NCI-H2081 (cell line): ENCODE measurements at places on chromosomes 11 and 22.
A peak's percentile ranks its signal among the peaks of the same experiment; 100 is the strongest.

DNA sequence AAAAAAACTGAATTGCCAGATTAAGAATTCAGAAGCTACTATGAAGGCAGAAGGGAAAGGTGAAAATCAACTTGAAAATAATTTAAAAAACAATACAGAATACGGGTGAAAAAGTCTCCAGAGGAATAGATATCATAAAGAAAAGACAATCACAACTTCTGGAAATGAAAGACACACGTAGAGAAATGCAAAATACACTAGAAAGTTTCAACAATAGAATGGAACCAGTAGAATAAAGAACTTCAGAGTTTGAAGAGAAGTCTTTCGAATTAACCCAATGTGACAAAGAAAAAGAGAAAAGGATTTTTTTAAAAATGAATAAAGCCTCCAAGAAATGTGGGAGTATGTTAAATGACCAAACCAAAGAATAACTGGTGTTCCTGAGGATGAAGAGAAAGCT is 263.8 kb upstream of the FAT3 start:
- no peak for DNase-seq

DNA sequence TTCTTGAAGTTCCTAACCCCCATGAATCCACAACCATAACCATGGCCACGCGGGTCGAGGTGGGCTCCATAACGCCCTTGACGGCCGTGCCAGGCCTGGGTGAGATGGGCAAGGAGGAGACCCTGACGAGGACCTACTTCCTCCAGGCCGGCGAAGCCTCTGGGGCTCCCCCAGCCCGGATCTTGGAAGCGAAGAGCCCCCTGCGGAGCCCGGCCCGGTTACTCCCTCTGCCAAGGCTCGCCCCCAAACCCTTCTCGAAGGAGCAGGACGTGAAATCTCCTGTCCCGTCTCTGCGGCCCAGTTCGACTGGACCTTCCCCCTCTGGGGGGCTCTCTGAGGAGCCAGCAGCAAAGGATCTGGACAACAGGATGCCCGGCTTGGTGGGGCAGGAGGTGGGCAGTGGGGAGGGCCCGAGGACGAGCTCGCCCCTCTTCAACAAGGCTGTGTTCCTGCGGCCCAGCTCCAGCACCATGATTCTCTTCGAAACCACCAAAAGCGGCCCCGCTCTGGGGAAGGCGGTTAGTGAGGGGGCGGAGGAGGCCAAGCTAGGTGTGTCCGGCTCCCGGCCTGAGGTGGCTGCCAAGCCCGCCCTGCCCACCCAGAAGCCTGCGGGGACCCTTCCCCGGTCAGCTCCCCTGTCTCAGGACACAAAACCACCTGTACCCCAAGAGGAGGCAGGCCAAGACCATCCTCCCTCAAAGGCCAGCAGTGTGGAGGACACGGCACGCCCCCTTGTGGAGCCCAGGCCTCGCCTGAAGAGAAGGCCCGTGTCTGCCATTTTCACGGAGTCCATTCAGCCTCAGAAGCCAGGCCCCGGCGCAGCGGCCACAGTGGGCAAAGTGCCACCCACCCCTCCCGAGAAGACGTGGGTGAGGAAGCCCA is 75.7 kb downstream of the KIAA1671 start:
- DNase-seq = no peak

GRCh38 chr11:57054817-57055216 is 66.1 kb downstream of the OR5AK2 start:
- no peak for DNase-seq

DNA sequence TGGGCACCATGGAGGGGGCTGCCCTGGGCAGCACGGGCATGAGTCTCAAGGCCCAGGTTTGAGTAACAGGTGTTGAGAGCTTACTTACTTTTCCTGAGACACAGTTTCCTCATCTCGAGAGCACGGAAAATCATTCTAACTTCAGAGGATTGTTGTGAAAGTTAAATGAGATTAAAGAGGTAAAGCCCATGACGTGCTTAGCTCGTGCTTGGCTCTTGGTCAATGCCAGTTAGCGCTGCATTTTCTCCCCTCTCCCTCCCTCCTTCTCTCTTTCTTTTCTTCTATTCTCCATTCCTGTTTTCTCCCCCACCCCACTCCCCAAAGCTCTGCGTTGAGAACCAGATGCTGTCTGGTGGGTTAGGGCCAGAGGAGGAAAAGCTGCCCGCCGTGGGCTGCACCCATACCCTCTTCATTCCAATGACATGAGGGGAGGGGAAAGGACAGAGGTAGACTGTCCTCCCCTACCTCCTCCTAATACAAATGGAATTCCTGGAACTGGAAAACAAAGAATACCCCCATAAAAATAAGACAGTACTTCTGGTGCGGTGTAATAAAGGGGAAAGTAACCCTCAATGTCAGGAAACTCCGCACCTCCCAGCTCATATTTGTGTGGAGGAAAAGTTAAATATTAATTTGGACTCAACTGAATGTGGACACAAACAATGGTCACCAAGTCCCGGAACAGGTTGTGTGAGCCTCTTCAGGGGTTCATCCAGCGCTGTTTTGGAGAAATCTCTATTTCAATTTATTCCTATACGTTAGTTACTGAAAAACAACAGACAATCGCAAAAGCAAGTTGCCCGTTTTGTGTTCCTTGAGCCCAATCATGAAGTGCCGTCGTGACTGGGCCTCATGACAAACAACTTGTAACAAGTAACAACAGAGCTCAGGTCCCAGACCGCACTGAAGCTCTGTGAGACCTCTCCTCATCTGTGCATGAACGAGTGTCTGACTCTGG is 54.8 kb upstream of the B3GAT1 start:
- DNase-seq = no peak

- no peak for DNase-seq
Observed at GRCh38 chr11:16797776-16798175, 59.3 kb downstream of the C11orf58 start.

GRCh38 chr11:121225382-121225781 is 67.2 kb upstream of the SC5D start:
- DNase-seq = no peak

DNA sequence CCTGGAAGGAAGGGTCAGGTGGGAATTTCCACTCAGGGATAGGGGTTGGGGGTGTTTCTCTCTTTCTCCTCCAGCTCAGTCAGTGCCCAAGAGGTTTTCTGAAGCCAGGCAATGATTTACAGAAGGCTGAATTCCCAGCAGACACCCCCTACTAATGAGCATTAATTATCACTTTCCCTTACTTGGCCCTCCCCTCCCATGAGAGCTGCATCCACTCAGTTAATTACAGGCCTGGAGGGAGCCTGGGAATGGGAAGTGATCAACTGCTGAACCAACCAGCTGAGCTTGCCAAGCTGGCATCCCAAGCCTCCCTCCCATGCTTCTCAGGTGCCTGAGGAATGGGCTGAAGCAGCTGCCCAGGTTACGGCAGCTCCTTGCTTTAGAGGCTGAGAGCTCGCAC is 992 bp downstream of the LGALS12 start:
- DNase-seq = peak; percentile 12

GRCh38 chr11:40294349-40294735 is 1165.1 kb downstream of the LRRC4C start:
- no peak for DNase-seq

GRCh38 chr22:35502836-35503235 is 37.8 kb upstream of the RASD2 start:
- DNase-seq = no peak

GRCh38 chr11:75402002-75402773 is 2.9 kb downstream of the RPS3 start:
- DNase-seq = no peak

- no peak for DNase-seq
Observed at GRCh38 chr22:45776313-45776585, 104.6 kb downstream of the ATXN10 start.

- no peak for DNase-seq
Observed at GRCh38 chr11:68306636-68307035, 5.8 kb upstream of the LRP5 start.

DNA sequence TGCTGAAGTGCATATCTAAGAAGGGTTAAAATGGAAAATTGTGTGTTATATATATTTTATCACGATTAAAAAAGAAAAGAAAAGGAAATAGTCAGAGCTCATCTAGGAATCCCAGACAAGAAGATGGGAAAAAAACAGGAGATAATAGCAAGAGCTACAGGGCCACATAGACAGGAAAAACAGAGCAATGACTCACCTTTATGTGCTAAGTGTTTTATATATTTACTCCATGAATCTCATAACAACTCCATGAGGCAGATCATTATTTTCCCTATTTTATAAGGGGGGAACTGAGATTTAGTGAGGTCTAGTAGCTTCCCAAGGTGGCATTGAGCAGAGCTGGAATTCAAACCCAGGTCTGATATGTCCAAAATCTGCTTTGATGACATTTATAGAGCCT is 18.1 kb upstream of the ELF5 start:
- DNase-seq = no peak

DNA sequence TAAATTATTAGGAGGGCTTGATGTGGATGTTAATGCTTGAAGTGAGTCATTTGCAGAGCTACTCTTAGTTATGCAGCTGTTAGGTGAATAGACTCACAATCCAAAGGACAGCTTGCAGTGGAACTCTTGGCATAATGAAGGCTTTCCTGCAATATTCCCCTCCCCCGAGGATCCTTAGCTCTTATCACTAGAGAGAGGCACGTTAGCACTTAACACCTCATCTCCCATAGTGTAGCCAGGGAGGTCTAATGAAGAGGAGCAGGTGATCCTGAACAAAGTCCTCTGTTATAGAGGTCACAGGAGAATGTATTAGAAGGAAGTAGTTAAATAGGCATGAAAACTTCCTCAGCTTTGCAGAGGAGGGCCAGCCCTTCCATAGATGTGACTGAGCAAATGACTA is 919.2 kb upstream of the FAT3 start:
- DNase-seq = no peak

GRCh38 chr11:124090996-124091395 is 24.3 kb upstream of the VWA5A start:
- no peak for DNase-seq

DNA sequence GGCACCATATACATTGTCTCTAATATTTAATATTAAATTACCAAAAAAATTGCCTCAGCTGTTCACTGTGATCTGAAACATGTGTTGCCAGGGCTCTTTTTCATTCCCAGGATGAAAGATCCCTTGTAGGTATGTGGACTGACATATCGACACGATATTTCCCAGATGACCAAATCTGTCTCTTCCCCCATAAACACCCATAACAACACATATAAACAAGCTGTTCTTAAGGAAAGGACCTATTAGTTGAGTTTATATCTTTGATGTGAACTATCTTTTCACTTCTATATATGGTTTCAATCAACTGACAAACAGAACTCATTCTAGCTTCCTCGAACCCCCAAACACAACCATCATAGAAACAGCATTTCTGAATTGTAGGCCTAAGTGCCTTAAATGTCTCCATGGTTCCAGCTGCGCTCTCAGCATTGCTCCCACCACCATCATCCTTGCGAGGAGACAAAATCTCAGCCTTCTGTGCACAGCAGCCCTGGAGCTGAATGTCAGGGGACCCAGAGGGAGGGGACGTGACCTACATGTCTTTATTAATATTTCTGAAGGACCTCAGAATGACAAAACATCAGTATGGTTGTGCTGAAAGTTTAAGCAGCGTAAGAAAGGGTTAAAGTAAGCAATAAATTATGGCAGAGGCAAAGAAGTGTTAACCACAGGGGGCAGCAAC is 67.0 kb downstream of the ETS1 start:
- no peak for DNase-seq

- DNase-seq = no peak
Observed at GRCh38 chr11:64692764-64693331, 30.1 kb downstream of the NRXN2 start.

- no peak for DNase-seq
Observed at GRCh38 chr11:111148121-111148520, 97.4 kb upstream of the POU2AF2 start.

- DNase-seq = no peak
Observed at GRCh38 chr11:34754171-34754823, 133.4 kb downstream of the EHF start.

DNA sequence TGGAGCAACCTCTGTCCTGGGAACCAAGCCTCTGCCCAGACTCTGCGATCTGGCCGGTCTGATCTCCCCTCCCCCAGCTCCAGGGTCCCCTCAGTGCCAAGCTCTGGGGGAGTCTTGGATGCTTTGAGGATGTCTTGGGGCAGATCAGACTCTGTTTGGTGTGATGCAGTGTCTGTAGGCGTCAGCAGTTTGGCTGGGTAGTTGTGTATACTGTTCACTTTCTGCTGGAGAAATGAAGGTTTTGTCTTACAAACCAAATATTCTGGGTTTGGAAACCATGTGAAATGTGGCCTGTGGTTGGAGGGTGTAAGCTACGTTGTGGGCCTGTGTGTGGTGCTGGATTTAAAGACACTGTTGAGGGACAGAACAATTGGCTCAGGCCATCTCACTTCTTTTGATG is 4.6 kb downstream of the INSC start:
- DNase-seq = no peak

GRCh38 chr11:121334973-121335710 is 42.6 kb downstream of the SC5D start:
- no peak for DNase-seq

GRCh38 chr11:455566-456147 is 5.6 kb downstream of the PTDSS2 start:
- DNase-seq = no peak

- no peak for DNase-seq
Observed at GRCh38 chr22:36797911-36798673, 18.7 kb downstream of the PVALB start.

GRCh38 chr11:16607675-16608644 is 130.5 kb upstream of the C11orf58 start:
- no peak for DNase-seq

- DNase-seq = no peak
Observed at GRCh38 chr11:121577106-121577848, 124.5 kb upstream of the SORL1-AS1 start.
